CD4-positive, alpha-beta T cell treated with Interleukin-12 subunit alpha and Interleukin-12 subunit beta, for 1 hour (primary cell): ENCODE measurements at places on chromosomes 1 and 21.

- DNase-seq = no peak
These were observed 354.3 kb downstream of the SRGAP2C start for GRCh38 chr1:121538943-121539575.

DNA sequence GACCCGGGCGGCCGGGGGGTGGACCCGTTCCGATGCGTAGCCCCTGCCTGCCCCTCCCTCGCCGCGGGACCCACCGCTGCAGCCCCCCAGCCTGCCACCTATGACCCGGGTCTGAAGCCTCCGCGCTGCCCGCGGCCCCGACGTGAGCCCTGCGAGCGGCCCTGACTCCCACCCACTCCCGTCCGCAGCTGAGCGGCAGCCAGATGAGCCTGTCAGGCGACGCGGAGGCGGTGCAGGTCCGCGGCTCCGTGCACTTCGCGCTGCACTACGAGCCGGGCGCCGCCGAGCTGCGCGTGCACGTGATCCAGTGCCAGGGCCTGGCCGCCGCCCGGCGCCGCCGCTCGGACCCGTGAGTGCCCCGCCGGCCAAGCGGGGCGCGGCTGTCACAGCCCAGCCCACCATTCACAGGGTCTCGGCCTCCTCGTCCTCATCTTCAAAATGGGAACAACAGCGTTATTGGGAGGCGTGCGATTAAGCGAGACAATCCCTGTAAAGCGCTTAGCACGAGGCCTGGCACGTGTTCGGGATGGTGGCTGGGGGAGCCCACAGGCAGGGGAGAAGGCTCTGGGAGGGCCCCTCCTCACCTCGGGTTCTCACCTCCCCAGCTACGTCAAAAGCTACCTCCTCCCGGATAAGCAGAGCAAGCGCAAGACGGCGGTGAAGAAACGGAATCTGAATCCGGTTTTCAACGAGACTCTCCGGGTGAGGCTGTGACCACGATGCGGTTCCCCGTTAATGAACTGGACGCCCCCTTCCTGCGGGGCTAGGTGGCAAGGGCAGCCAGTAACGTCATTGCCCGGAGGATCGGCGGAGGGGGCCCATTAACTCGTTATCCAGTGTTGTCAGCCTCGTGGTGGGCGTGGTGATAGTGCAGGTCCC is 8.2 kb downstream of the SYTL1 start:
- DNase-seq = no peak

DNA sequence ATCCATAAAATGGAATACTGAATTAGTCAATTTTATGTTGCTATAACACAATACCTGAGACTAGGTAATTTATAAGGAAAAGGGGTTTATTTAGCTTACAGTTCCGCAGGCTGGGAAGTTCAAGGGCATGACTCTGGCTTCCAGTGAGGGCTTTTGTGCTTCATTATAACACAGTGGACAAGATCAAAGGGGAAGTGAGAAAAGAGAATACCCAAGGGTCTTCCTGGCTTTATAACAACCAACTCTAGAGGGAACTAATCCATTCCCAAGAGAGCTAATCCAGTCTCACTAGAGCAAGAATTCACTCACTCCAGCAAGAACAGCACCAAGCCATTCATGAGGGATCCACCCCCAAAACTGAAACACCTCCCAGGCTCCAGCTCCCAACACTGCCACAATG is 3.1 kb downstream of the KIFAP3 start:
- no peak for DNase-seq

GRCh38 chr1:152884506-152884905 is 6.4 kb downstream of the SMCP start:
- DNase-seq = no peak

GRCh38 chr1:111204201-111204982 is 3.9 kb upstream of the DENND2D start:
- DNase-seq = peak; percentile 83

GRCh38 chr1:76257823-76258222 is 183.3 kb downstream of the ST6GALNAC3 start:
- no peak for DNase-seq

DNA sequence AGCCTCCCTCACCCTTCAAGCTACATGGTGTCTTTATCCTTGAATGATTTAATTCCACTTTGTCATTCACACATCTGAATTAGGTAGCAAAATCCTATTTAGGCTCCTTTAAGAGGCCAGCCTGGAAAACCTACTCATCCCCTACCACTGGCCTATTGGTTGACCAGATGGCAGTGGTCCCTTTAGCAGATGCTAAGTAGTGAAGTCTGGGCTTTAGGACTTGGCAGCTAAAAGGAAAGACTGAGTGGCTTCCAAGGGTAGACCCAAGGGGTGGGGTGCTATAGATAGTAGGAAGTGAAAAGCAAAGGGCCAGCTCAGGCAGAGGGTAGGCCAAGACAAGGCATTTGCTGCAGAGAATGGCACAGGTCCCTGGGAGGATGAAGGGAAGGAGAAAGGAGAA is 46.6 kb downstream of the KCNJ6 start:
- DNase-seq = no peak

DNA sequence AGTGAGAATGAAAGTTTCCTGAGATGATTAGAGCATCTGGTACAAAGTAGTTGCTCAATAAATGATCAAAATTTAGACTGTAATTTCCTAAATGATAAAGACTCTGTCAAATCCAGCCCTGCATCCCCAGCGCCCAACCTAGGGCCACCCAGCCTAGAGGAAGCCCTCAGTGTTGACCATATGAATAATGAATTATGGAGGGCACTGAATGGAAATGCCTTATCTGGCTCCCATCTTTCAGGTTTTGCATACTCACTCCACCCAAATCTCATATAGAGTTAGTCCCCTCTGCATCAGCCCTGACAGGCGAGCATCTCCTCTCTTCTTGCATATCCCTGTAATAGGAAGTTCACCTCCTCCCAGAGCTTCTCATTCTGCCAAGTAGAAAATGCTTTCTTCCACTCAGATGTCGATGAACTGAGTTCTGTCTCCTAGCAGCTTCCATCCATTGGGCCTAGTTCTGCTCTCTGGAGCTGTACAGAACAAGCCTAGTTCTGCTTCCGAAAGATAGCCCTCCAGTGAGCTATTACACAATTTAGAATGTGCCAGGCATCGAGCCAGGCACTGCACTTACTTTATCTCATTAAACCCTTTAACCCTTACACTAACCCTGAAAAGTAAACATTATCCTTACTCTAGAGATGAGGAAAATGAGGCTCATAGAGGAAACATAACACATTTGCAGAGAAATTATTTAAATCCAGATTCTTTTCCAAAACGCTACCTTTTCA is 20.9 kb downstream of the COA7 start:
- no peak for DNase-seq

GRCh38 chr21:32719085-32719484 is 8.7 kb downstream of the SYNJ1 start:
- no peak for DNase-seq

- no peak for DNase-seq
These were observed 63.1 kb downstream of the PTPRC start for GRCh38 chr1:198701766-198702539.

DNA sequence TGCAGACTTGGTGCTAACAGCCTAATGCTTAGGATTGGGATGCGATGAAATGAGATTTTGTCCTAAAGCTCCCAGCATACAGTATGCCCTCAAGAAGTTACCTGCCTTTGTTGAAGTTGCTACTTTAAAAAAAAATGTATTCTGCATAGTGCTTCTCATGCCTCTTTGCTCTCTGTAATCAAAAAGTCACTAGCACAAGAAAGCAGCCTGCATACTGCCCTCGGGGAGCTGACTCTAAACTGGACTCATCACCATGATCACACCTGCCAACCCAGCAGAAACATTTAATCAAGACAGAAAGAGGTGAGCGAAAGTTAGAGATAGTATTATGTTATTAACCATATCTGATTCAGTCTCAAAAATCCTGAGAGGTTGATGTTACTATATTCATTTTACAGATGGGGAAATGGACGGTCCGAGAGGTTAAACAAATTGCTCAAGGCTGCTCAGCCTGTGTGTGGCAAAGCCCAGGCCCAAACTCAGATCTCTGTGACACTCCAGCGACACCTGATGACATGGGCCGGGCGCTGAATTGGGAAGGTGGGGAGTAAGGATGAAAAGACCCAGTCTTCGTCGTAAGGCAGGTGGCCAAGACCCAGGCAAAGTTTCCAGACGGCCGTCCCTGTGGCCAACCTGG is 1.1 kb downstream of the BATF3 start:
- no peak for DNase-seq

DNA sequence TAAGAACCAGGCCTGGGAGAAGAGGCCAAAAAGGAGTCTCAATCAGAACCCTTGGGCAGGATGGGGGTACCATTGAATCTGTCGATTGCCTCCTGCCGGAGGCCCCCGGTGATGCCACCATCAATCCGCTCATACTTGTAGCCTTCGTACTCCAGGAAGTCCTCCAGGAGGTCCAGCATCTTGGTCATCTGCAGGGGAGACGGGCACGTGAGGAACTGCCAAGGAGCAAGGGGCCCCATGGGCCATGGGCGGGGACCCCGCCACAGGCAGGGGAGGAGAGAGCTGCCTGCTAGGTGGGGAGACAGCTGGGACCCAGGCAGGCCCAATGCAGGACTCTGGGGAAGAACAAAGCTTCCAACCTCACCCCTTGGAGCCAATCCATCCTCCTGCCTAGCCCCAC is 48.6 kb downstream of the CHD5 start:
- DNase-seq = no peak

DNA sequence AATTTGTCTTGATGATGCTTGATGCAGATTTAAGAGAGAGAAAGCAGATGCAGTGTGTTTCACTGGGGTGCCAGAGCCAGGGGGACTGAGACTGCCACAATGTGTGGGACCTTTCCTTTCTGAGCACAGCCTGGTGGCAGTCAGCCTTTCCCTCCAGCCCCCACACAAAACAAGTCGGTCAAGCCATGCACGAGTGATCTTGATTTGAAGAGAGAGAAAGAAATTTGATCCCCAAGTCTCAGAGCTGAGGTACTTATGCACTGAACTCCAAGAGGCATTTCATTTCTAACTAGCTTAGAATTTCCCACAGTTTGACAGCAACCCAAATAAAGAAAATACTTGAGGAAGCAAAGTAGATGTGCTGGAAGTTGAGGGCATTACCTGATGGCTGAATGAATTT is 193.8 kb downstream of the ST6GALNAC3 start:
- DNase-seq = no peak

DNA sequence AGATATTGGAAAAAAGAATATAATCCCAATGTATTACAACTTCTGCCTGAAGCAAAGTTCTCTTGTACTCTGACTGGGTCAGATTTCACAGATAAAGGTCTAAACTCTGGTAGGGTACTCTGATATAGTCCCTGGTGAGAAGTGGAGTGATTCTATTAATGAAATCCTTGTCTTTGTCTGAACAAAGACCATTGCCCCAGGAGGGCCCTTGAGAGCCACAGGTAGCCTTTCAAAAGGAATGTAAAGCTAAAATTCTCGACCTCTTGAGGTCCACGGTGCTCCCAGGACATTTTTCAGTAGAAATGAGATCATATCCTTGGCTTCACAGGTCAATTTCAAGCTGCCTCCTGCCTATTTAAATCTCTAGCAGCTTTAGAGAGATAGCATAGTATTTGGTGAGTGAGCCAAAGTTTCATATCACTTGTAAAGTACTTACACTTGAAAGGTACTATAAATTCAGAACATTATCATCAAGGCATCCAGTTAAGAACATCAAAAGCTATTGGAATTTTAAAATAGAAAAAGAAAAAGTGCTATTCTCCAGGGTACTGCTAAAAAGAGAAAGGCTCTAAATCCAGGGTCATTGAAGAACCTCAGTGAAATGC is 10.1 kb downstream of the TNNI3K start:
- DNase-seq = no peak

DNA sequence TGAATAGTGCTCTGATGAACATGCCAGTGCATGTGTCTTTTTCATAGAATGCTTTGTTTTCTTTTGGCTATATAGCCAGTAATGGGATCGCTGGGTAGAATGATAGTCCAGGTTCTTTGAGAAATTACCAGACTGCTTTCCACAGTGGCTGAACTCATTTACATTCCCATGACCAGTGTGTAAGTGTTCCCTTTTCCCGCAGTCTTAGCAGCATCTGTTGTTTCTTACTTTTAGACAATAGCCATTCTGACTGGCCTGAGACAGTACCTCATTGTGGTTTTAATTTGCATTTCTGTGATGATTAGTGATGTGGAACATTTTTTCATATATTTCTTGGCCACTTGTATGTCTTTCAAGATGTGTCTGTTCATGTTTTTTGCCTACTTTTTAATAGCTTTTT is 784.5 kb downstream of the USP25 start:
- no peak for DNase-seq

DNA sequence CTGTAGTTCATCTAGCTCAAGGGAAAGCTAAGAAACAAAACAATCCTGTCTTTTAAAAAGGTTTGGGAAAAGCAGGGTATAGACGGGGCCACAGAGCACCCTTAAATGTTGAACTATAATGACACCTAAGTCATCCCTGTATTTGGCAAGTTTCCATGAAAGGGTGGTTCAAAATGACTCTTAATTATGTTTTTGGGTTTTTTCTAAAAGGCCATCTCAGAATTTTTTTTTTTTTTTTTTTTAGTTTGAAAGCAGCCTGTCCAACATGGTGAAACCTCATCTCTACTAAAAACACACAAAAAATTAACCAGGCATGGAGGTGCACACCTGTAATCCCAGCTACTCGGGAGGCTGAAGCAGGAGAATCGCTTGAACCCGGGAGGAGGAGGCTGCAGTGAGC is 22.2 kb downstream of the TOMM20 start:
- DNase-seq = no peak

GRCh38 chr21:22164912-22165311 is 1166.7 kb downstream of the NCAM2 start:
- DNase-seq = no peak

- no peak for DNase-seq
These were observed 12.3 kb downstream of the CHIT1 start for GRCh38 chr1:203217139-203217655.

GRCh38 chr1:109133815-109134214 is 19.9 kb downstream of the ELAPOR1 start:
- DNase-seq = no peak

DNA sequence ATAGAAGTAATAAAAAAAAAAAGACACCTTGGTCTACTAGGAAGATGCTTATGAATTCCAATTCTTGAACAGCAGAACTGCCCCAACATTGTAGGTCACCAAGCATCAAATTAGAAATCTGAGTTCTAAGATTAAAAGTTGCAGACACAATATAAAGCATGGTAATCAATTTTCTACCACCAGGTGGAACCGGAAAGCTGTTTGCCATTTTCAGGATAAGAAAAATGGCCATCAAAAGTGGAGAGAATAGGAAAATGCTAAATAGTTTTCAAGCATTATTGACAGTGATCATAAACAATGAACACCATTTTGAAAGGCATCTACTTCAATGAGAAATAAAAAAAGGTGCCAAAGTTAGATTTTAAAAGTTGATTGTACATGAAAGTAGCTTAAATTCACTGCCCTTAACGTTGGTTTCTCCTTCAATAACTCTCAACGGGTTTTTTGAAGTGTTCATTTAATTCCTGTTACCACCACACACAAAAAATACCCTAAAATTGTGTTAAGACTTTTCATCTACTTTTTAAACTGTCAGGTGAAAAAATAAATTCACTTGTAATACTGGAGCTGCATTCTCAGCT is 252.9 kb downstream of the KCNT2 start:
- no peak for DNase-seq

- no peak for DNase-seq
These were observed 129.3 kb downstream of the PRDM2 start for GRCh38 chr1:13829152-13829769.
